EL (cell line): ENCODE measurements at places on chromosomes 1 and 21.
A peak's percentile ranks its signal among the peaks of the same experiment; 100 is the strongest.

DNA sequence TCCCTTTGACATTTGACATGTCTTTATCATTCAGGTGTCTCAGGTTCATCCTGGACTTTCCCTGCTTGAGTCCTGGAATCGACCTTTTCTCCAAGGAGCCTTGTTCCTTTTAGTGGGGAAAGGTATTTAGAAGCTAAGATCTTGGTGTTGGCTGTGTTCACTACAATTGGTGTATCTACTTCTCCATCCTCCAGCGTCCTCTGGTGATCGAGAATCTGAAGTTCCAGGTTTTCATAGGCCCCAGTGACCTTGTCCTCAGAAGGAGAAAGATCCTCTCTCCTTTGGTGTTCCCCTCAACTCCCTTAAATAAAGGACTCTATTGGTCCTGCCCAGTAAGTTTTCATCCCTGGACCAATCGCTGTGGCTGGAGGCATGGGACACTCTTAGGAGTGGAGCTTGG lies 22.1 kb downstream of the MROH7 start:
- DNase-seq: no peak

DNA sequence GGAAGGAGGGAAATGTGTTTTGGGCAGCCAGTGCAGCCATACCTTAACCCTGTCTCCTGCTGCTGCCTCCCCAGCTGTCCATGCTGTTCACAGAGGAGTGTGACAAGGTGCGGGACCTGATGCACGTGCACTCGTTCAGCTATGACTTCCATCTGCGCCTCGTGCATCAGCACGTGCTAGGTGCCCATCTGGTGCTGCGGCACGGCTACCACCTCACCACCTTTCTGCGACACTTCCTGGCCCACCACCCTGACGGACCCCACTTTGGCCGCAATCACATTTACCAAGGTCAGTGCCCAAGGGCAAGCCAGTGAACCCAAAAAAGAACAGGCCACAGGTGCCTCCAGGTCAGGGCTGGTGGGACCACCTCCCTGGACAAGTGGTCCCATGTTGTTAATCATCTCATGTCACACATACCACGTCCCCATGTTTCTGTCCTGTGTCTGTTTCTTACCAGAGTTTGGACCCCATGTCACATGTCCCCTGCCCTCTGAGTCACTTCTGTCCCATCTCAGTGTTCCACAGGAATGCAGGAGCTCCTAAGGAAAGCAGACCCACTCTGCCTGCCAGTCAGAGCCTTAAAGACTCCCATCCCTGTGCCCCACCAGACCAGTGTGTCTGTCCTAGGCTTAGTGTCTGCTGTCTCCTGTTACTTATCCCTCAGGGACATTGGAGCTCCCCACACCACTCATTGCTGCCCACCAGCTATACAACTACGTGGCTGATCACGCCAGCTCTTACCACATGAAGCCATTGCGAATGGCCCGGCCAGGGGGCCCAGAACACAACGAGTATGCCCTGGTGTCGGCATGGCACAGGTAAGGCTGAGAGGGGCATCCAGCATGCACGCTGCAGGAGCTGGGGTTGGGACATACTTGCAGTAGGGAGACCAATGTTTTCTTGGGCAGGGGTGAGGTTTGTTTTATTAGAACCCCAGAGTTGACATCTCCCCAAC lies 6.6 kb downstream of the HYI start:
- no peak for DNase-seq

- no peak for DNase-seq
These were observed 241.8 kb downstream of the TRABD2B start for GRCh38 chr1:47755101-47755990.

- DNase-seq: no peak
These were observed 130.8 kb downstream of the PGBD5 start for GRCh38 chr1:230295367-230295766.

- peak; percentile 56 for DNase-seq
These were observed 16.2 kb upstream of the ERICH3 start for GRCh38 chr1:74689621-74690363.

GRCh38 chr1:152386940-152387339 lies 27.1 kb downstream of the CRNN start:
- no peak for DNase-seq

GRCh38 chr21:26842974-26843932 lies 2.0 kb downstream of the ADAMTS1 start:
- DNase-seq: peak; percentile 96

GRCh38 chr1:19973616-19974015 lies 5.8 kb downstream of the PLA2G2A start:
- DNase-seq: no peak

- no peak for DNase-seq
These were observed 1.8 kb downstream of the ESPN start for GRCh38 chr1:6426277-6426971.

DNA sequence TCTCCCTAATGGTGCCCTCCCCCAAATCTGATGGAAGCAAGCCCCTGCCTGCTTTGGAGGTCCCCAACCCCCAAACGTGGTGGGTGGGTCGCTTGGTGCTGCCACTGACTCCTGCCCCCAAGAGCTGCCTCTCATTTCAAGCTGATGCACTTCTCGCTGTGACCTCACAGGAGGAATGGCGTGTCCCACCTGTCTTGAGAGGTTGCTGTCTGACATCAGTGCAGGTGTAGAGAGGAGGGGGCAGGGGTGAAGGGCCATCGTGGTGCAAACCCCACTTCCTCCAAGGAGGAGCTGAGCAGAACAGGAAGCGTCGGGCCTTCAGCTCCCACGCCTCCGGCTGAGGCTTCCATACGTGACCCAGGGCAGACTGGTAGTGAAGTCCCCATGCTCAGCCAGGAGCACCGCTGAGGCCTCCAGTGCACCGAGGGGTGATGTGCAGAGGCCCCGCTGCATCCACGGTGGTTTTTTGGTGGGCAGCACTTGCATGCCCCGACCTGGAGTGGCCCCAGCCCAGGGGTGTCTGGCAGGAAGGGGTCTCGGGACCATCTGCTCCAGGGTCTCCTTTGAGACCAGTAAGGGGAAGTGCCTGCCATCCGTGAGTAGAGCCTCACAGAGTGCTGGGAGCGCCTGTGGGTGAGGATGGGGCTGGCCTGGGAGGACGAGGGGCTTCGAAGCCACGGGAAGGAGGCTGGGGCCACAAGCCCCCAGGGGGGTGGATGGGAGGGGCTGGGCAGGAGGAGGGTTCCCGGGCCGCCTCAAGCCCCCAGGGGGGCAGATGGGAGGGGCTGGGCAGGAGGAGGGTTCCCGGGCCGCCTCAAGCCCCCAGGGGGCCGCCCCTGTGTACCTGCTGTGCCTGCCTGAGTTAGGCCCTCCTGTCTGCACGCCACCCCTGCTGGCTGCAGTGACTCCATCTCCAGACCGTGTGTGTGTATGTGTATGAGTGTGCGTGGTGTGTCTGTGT lies 39.8 kb downstream of the WDR4 start:
- no peak for DNase-seq

DNA sequence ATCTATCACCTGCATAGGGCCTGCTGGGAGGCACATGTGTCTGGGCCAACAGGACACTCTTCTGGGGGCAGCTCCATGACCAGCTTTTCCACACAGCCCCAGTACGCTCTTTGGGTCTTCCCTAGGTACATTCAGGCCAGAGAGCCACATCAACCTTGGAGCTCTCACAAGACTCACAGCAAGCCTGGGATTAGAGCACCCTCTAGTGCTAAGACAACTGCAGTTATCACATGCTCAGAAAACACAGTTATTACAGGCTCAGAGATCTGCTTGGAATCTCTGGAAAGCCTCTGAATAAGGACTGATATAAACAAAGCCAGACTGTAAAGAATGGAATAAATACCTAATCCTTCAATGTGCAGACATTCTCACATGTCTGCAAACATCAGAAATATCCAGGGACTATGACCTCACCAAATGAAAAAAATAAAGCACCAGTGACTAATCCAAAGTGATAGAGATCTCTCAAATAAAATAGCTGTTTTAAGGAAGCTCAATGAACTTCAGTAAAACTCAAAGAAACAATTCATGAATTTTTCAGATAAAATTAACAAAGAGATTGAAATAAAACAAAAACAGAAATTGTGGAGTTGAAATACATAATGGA lies 563.9 kb upstream of the NR5A2 start:
- peak; percentile 74 for DNase-seq
